Activated naive CD4-positive, alpha-beta T cell treated with anti-CD3 and anti-CD28 coated beads for 36 hours (primary cell): ENCODE measurements at places on chromosomes 6 and 20.

DNA sequence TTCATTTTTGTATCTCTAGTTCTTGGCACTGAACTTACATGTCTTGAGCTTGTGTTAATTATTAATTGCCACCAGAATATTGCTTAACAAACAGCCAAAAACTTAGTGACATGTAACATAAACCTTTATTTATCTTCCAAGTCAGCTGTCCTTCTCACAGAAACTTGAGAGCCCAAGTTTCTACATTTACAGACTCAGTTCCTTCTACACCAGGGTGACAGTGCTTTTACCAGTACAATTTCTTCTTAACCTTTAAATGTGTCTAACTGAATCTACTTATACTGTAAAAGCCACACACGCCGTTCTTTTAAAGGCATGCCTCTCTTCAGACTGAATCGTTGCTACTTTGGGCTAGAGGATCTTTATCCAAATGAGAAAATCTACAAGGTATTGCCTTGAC is 539.2 kb downstream of the GRIK2 start:
- no peak for DNase-seq

DNA sequence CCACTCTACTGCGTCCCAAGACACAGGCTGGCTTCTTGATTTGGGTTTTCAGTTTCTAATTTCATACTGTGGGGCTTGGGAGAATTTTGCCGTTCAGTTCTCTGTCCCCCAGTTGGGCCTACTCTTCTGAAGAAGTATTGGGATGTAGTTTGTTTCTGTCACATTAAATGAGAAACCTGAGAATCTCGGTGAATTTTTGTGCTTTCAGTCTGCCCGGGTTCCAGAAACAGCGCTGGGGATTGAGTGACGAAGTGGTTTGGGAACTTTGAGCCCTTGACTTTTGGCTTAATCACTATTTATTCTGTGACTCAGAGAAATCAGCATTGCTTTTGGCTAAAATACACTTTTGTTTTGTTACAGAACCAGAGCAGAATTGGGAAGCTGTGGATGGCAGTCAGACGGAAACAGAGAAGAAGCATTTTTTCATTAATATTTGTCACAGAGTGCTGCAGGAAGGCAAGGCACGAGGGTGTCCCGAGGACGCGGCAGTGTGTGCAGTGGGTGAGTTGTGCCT is 74.0 kb downstream of the IGF2R start:
- no peak for DNase-seq

DNA sequence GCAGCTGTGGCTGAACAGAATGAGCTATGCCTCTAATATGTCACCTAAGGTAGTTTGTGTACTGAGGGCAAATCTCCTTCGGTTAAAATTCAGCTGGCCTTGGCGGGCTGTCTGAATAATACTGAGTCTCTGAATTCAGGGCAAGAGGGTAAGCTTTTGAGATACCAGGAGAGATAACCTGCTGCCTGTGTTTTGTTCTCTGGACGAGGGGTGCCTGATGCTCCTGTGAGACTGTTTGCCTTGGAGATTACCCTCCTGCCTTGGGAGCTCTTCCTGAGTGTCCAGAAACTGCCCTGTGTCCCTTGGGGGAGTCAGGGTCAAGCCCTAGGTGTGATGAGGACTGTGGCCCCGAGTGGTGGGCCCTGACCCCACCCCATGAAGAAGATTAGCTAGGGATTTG is 282.9 kb downstream of the KIF16B start:
- no peak for DNase-seq

GRCh38 chr6:109093732-109094415 is 772 bp downstream of the SESN1 start:
- peak; percentile 11 for DNase-seq

DNA sequence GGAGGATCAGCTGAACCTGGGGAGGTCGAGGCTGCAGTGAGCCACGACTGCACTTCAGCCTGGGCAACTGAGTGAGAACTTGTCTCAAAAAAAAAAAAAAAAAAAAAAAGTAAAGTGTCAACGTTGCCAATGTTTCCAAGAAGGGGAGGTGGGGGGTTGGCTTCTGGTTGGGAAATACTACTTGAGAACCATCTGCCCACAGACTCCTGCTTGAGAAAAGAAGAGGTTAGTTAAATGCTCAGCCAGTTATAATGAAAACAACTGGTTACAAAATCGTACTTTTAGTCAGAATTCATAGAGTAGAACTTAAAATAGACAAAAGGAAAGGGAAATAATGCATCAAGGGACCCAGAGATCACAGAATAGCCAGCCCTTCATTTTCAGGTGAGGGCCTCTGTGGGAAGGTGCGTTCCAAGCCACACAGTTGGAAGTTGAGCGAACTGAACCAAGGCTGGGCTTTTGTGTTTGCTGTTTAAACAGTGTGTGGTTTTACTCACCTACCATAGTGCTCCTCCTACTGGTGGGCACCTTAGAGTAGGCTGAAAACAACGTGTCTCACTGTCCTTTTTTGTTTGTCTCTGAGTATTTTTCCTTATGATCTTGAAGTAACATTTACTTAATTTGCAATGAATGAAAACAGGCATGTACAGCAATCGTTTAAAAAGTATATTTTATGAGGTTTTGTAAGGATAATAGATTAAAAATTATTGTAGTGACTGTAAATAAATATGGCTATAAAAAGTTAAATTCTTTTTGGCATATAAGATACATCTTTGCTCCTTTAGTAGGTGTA is 200.7 kb downstream of the BCAS1 start:
- DNase-seq: peak; percentile 85

DNA sequence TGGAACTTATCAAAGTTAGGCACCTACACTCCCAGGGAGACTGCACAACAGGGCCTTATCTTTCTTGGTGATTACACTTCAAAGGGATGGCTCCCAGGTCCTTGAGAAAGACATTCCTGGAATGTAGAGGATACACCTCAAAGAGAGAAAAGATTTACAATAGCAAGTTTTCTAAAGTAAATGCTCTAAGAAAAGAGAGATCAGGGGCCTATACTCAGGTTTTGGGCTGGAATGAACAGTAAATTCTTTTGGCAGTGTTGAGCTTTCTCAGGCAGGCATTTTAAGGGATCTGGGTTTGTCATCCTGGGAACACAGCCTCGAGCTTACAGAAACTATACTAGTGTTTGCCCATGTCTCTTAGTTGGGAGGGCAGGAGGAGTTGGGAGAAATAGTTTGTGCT is 31.7 kb upstream of the ME1 start:
- no peak for DNase-seq

DNA sequence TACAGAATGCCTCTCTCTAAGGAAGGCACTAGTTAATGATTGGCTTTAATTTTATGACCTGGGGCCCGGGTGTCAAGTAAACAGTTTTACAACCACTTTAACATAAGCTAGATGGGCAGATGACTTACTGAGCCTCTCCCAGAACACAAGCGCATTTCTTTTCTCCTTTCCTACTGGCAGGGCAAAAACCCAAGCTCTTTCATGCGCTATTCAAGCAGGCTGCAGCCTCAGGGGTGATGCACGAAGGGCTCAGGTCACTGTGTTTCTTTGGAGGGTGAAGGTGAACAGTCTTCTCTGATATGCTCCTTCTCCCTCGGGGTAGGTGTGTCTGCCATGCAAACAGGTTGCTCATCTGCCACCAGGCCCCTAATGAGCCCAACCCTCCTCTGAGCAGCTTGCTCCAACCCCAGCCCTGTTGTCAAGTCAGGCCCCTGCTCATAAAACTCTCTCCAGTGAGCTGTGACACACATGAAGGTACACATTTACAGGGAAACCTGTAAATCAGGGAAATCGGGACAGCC is 73.5 kb upstream of the CDH4 start:
- no peak for DNase-seq

DNA sequence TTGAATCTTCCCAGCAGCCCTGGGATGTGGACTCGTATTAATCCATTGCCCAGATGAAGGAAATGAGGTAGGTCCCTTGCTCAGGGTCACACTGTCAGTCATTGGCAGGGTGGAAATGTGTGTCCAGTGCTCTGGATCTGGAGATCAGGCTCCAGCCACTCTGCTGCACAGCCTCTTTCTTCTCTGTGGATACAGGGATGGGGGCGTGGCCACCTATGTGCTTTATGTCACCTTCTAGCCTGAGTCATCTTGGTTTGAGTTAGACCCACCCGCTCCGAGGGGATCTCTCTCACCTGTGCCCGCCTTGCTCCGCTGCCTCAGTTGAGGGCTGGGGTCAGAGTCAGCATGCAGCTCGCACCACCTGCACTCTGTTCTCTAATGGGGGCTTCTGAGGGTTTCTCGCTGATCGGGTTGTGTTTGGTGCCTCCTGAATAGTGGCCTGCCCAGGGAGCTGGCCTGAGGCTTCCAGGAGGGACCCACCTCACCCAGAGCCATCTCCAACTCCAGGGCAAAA is 80.0 kb downstream of the TCP11 start:
- no peak for DNase-seq

DNA sequence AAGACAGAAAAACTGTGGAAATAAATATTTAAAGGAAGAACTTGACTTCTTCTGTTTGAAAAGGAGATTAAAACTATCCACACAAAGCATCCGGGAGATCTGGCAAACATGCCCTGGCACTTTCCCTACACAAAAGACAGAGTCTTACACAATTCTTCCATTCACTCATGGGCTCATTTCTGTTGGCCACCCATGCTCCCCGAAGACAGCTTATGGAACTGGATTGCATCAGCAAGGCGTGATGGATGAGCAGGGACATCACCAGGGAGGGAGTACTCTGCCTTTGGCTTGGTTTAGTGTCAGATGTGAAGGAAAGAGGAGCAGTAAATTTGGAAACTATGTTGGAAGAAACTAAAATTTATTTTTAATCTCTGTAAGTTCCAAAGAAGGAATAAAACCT is 379.3 kb downstream of the CD109 start:
- DNase-seq: no peak
